ENCODE measurements at places on chromosomes 5 and 9.

DNA sequence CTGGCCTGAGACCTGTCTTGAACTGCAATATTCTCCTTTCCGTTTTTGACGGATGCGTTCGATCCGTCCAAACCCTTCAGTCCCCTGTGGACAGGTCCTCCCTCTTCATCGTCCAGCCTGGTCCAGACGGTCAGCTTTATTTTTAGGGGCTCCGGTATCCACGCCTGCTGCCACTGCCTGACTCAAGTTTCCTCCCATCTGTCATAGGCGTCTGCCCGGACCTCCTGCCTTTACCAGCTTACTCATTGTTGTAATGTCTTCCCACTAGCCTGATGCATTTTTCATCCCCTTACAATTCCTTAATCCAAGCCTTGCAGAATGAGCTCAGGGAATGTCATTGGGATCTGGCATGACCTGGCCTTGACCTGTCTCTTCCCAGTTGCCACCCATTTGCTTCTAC is 145.8 kb downstream of the TENT4A start:
- no peak for DNase-seq

DNA sequence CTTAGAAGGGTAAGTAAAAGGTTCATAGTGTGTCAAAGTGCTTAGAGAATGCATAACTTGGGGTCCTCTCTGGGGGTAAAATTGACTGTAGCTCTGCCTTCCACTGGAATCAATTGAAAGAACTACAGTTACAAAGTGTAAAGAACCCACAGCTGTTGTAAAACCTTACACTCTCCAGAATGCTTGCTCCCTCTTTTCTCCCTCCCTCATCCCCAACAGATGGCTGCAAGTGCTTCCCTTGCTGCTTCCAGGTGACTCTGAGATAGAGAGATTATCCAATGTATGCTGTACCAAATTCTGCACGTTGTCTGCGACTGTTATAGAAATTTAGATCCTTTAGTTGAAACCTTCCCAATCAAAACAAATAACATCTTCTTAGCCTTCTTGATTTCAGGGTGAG is 126.0 kb downstream of the STK32A start:
- no peak for DNase-seq

DNA sequence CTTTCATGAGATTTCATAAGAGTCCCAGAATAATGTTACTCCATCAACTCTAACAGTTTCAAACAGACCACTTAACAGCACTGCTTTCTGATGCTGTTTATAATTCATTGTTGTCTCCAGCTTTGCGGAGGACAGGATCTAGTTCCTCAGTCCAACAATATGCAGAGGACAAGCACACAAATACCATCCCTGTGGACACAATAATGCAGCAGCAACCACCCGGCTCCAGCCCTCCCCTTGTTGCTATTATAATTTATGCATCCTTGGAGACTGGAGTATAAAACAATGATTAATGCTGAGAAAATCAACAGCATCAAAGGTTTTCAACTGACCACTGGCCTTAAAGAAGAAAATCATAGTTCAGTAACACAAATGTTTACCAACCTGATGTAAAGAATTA is 108.3 kb downstream of the DENND1A start:
- no peak for DNase-seq

DNA sequence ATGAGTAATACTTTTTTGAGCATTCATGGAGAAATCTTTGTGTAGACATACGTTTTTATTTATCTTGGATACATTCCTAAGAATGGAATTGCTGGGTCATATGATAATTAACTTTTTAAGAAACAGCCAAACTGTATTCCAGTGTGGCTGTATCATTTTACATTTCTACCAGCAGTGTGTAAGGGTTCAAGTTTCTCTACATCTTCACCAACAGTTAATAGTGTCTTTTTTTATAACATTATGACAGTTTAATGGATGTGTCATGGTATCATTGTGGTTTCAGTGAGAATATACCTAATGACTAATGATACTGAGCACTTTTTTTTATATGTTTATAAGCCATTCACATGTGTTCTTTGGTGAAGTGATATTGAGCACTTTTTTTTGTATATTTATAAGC is 52.4 kb downstream of the NIPBL start:
- DNase-seq: no peak

- no peak for DNase-seq
Observed at GRCh38 chr9:1057910-1058309, 7.8 kb downstream of the DMRT2 start.

GRCh38 chr9:27659001-27659400 is 85.7 kb upstream of the C9orf72 start:
- DNase-seq: no peak

DNA sequence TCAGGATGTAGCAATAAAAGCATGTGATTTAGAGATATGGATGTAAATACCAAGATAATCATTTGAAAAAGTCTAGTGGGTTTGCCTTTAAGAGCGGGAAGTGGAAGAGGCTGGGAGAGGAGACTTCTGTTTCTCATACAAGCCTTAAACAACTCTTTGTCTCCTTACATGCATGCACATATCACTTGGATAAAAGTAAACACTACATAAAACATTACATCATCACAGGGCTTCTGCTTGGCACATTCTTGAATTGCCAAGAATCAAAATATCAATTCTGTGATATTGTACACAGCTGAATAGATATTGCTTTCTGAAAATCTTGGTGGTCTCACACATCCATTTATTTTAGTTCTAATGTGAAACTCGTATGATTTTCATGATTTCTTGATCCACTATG is 57.6 kb downstream of the FOXD1 start:
- no peak for DNase-seq
